Stimulated activated CD4-positive, alpha-beta T cell treated with anti-CD3 and anti-CD28 coated beads, Interleukin-15, amount 100 ng/mL, for 48 hours (primary cell): ENCODE measurements at places on chromosomes 2 and 18.

- no peak for DNase-seq
These were observed 63.5 kb upstream of the RASGRP3 start for GRCh38 chr2:33412920-33413319.

DNA sequence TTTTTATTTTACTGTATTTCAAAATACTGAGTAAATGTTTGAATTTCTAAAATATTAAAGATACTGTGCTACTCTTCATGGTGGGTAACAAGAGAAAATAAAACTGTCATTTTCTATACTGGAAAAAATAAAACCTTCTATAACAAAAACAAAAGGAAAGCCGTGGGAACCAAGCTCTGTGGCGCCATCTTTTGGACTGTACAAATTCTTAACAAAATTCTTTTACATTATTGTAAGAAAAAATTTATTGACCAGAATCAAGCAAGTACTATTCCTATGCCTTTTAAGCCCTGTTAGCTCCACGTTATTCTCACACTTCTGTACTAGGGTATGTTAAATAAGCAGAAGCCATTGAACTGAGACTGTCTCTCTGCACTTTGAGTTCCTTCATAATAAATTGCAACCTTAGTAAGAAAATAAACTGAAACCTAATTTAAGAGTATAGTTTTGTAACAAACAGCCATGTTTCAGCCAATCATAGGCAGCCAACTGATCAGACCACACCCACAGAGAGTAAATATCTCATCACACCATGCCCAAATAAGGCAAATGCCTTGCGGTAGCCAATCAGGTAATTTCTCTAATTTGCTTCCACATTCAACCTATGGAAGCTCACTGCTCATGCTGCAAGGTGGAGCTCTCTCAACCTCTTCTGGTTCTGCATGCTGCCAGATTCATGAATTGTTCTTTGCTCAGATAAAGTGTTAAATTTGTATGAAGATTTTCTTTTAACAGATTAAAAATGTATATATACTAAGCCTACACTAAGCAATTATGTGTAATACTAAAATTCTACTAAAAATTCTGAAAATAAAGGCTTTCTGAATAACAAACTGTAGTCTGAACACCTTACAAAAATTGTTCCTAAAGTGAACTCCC, 42.2 kb downstream of the HIBCH start:
- DNase-seq = no peak

- DNase-seq = no peak
These were observed 18.3 kb upstream of the BMP10 start for GRCh38 chr2:68889500-68889899.

DNA sequence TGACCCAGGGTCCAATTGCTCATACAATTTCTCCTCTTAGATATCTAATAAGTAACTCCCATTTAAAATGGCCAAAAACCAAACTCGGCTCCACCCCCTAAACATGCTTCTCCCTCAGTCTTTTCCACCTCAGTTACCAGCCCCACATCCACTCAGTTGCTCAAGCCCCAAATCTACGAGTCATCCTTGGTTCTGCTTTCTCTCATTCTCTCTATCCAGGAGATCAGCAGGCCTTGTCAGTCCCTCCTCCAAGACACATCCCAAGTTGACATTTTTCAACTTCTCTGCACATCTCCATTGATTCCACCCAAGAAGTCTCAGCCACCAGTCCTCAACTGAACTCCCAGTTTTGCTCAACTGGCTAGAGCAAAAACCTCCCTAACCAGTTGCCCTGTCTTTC, 40.5 kb upstream of the RTN4 start:
- no peak for DNase-seq

- DNase-seq = no peak
These were observed 1.0 kb upstream of the SNRNP200 start for GRCh38 chr2:96306370-96306769.

DNA sequence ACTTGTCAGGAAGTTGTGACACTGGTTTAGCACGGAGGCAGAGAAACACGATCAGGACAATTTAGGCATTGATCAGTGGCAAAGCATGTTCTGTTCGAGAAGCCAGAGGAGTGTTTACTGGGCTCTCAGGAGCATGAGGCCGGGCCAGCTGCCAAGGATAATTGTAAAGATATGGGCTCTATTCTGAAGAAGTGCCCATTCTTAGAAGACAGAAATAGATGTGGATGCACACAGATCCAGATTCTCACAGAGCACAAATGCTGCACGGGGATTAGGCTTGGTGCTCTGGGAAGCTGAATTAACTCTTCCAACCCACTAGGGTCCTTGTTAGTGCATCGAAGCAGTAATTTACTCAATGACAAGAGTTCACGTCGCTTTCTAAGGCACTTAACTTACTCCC, 16.2 kb downstream of the AFF3 start:
- DNase-seq = no peak

DNA sequence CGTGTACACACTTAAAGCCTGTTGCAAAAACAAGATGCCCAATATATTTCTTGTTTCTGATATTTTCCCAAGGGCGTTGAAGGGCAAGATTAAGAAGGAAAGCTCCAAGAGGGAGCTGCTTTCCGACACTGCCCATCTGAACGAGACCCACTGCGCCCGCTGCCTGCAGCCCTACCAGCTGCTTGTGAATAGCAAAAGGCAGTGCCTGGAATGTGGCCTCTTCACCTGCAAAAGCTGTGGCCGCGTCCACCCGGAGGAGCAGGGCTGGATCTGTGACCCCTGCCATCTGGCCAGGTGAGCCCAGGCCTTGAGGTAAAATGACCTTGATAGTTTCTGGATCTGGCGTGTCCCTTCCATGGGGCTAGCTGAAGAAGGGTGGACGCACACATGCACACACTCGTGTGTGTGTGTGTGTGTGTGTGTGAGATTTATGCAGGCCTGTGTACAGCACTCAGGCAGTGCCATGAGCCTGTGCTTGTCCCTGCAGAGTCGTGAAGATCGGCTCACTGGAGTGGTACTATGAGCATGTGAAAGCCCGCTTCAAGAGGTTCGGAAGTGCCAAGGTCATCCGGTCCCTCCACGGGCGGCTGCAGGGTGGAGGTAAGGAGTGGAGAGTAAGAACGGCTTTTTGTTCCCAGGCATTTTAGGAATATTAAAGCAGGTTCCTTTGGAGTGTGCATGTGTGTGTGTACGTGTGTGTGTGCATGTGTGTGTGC, 23.6 kb downstream of the MLPH start:
- DNase-seq = no peak

GRCh38 chr2:163692081-163692480, 43.7 kb downstream of the FIGN start:
- DNase-seq = no peak
